ENCODE measurements at places on chromosomes 6 and 20.
A peak's percentile ranks its signal among the peaks of the same experiment; 100 is the strongest.

GRCh38 chr6:3484946-3485345 is 28.1 kb upstream of the SLC22A23 start:
- DNase-seq: no peak

DNA sequence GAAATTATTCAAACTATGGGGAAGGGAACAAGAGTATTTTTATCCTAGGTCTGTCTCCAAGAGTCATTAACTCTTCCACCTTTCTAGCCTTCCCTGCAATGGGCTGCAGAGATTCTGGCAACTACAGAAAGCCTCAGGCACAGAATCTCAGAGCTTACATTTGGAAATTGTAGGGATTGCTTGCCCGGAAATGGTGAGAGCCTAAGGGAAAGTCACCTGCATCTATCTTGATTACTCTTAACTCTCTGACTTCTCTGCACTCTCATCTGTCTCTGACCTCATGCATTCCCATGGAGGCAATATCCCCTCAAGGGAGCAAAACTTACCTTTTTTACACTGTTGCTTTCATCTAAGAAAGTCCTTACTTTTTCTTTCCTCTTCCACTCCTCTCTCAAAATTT is 513.2 kb upstream of the MARCKS start:
- no peak for DNase-seq

- DNase-seq: no peak
These were observed 91.0 kb upstream of the SNX9 start for GRCh38 chr6:157732007-157732406.

DNA sequence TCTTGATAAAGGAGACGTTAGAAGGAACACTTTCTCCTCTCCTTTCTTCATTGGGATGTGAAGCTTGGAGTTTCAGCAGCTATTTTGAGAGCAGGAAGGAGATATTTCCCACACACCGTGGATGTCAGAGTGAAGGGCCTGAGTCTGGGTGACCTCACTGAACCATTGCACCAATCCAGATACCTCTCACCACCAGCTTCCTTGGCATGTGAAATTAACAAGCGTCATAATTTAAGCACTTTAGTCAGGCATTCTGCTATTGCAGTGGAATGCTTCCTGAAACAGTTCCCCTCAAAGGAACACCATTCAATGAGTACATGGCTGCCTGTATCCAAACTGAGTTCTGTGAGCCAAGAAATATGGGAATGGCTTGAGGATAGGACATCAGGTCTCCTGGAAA is 83.7 kb downstream of the CHMP4B start:
- DNase-seq: no peak

DNA sequence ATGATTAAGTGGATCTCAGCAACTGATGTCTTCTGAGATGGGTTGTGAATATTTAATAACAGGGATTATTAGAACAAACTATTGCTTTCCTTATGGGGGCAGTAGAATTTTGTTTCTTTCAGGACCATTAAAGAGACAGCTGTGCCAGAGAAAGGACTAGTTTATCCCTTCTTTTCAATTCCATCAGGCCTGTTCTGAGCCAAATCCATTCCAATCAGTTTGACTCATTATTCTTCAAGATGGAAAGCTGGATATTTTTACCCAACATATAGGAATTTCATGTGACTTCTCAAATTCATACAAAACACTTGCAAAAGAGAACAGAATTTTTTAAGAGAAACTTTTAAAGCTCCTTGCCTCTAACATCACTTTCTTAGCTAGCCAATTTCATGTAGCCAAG is 722.0 kb upstream of the FLRT3 start:
- DNase-seq: no peak

- DNase-seq: no peak
These were observed 26.2 kb downstream of the SLC16A10 start for GRCh38 chr6:111113336-111114086.

GRCh38 chr20:45416917-45417316 is 976 bp downstream of the PIGT start:
- DNase-seq: no peak

DNA sequence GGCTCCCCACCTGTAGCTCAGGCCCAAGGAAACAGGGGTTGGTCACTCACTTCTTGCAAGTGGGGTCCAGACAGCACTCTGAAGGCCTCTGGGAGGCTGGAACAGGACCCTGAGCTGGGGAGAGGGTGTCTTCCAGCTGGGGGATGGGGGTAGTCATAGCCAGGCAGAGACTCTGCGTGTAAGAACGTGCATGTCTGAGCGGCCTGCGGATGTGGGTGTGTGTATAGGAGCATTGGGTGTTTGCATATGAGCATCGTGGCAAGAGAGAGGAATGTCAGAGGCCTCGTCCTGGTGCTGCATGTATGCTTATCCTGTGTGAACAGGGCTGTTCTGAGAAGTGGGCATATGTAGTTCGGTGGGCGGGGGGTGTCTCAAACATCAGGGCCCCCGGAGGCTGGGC is 12.1 kb downstream of the BPIFB3 start:
- DNase-seq: no peak

- DNase-seq: peak; percentile 22
These were observed 798 bp downstream of the DSP start for GRCh38 chr6:7542065-7542873.

GRCh38 chr6:169793408-169793807 is 42.0 kb downstream of the ERMARD start:
- no peak for DNase-seq

- no peak for DNase-seq
These were observed 973 bp downstream of the TRIM38 start for GRCh38 chr6:25963426-25964123.

DNA sequence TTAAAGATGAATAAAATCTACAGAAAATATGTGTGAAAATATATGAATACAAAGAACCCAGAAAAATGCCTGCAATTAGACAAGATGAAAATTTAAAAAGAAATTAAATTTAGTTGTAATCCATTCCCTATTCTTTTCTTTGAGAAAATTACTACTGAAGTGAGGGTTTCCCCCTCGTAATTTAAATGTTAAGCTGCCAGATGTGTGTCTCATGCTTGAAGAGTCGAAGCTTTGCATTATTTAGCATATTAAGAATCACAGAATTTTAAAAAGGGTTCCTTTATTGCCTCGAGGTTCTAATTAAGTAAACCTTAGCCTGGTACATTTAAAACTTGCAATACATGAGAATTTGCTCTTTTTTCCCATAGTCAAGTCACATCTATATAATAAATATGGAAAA is 630.1 kb downstream of the TFAP2A start:
- DNase-seq: no peak

DNA sequence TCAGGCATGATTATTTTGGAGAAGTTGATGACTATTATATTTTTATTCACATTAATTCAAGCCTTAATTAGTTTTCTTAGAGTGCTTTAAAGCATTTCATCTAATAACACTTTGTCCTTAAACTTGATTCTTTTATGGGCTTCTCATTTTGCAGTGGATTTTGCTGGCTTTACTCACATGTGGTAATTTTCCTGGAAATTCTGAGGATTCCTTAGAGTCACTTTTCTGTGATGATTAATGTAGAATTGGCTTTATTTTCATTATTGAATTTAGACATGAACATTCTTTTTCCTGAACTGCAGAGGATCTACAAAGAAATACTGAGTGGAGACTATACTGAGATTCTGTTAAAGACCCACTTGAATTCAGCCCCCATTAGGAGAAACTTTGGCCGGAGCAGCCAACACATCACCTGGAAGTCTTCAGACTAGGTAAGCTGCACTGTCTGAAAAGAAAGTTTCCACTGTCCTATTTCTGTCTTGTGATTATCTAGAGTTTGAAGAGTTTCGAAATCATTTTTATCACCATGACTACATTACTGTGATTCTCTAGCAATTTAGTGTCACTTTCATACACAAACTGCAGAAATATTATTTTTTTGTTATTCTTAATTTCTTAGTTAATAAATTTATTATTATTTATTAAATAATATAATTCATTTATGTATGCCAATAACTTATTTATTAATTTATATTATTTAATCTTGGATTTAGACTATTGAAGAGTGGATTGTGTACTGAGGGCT is 1.9 kb downstream of the RFPL4B start:
- DNase-seq: no peak

DNA sequence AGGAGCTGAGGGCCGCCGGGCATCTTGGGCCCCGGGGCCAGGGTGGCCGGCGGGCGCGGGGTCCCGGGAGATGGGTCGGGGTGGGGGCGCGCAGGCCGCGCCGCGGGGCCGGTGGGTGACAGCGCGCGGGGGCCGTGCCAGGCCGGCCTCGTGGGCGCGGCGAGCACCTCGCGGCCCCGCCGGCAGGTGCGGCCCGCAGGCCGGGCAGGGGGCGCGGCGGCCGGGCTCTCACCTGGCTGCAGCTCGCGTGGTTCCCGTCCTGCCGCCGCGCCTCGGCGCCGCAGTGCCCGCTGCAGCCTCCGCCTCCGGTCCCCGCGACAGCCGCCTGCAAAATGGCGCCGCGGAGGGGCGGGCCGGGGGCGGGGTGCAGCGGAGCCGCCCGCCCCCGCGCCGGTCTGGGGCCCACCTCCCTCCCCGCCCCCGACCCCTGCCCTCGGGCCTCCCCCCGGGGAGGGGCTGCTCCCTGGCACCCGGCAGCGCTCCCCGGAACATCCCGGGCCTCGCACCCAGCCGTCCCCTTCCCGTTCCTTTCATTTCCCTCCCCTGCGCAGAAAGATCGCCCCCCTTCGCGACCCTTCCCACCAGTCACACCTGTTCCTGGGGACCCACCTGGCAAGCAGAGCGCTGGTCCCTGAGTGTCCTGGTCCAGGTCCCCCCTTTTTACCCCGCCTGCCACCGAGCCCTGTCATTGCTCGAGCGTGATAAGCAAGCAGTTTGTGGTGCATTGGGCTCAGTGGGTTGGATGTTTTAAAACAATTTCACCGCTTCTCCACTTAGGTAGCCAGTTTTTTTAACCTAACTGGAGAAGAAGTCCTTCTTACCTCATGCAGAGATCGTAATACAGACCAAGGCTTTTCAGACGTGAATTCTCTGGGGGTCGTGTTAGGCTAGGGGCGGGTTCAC is at the start of gene SLC23A2:
TSS of gene SLC23A2 (minus strand) at position 337 of the 903 bp plus-strand sequence. CDS start 68,948 bp downstream, outside the sequence.
- peak; percentile 57 for DNase-seq

- no peak for DNase-seq
These were observed 196.7 kb downstream of the MOXD1 start for GRCh38 chr6:132204591-132204990.

DNA sequence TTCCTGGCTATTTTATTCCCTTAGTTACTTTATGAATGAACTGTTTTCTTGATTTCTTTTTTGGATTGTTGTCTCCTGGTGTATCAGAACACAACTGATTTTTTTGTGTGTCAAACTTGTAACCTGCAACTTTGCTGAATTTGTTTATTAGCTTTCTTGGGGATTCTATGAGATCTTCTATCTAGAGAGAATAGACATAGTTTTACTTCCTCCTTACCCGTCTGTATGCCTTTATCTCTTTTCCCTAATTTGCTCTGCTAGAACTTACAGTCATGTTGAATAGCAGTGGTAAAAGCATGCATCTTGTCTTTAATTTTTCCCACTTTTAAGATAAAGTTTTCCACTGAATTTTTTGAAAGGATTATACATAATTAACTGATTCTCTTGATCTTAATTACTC is 13.2 kb downstream of the RNF146 start:
- no peak for DNase-seq

- DNase-seq: no peak
These were observed 708 bp downstream of the WDR46 start for GRCh38 chr6:33288141-33288920.

- DNase-seq: no peak
These were observed 20.5 kb downstream of the EPB41L1 start for GRCh38 chr20:36175016-36175415.

GRCh38 chr6:85404564-85405174 is 45.2 kb upstream of the NT5E start:
- no peak for DNase-seq

- DNase-seq: peak; percentile 61
These were observed 46.0 kb upstream of the UST start for GRCh38 chr6:148700741-148701311.

DNA sequence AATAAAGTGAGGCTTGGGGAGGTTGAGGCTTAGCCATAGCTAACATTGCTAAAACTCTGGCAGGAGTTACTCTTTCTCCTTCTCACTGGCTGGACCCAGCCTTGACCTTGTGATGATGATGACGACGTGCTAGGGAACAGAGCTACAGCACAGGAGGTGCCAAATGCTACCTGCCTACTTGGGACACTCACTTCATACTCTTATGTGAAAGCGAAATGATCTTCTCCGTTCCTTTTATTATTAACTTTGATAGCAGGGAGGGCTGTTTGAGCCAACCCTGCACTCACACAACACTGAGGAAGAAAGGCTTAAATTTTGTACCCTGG is 1.2 kb upstream of the ELMO2 start:
- DNase-seq: no peak

DNA sequence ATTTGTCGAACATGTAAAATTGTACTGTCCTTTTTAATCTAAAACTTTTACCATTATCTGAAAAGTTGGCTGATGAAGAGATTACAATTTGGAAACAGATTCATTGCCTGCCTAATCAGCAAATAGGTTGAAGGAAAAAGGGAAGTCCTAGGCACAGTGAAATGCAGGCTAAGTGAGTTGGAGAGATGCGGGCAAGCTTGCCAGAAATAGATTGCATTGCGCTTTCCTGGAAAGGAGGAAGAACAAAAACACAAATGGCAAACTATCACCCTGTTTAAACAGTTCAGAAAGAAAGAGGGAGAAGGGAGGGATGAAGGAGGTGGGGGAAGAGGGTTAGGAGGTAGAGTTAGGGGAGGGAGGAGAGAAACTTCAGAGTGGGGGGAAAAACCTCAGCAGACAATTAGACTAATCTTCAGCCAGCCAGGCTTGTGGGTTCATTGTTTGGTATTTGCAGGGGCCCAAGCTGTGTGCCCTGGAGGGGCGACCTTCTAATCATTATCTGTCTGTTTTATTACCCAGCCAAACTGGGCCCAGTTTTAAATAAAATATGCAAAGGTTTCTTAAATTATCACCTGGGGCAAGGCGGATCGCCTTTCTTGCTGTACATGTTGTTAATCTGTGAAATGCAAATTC is 465.2 kb downstream of the TFAP2B start:
- no peak for DNase-seq

- no peak for DNase-seq
These were observed 64.2 kb upstream of the NEDD9 start for GRCh38 chr6:11296449-11297375.

DNA sequence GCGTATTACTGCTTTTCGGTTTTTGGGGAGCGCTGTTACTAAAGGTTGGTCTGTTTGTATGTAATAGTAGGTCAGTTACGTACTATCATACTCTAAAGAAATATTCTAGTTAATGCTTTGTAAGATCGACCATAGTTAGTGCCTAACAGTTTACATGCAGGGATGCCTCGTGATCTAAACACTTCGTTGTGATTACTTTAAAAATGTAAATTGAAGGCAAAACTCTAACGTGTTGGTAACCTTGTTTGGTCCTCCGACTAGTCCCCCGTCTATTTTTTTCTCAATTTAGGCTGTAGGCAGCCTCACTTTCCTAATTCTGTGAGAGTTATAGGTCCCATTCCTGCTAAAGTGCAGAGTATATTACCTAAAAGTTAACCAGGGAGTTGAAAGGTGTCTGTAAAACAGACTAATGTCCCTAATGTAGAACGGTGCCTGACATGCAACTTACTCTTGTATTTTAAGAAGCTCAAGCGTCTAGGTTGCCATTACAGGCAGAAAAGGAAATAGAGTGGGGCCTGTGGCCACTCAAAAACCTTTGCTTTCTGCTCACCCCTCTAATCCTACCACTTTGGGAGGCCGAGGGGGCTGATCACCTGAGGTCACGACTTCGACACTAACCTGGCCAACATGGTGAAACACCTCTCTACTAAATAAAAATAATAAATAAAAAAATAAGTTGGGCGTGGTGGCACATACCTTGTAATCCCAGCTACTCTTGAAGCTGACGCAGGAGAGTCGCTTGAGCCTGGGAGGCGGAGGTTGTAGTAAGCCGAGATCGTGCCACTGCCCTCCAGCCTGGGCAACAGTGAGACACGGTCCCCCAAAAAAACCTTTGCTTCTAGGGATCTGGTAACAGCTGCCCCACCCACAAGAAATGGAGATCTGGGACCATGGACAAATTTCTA is 37.8 kb downstream of the HFE start:
- DNase-seq: no peak

Measured in GM19239 (cell line).